ENCODE measurements at places on chromosomes 3 and 15.

DNA sequence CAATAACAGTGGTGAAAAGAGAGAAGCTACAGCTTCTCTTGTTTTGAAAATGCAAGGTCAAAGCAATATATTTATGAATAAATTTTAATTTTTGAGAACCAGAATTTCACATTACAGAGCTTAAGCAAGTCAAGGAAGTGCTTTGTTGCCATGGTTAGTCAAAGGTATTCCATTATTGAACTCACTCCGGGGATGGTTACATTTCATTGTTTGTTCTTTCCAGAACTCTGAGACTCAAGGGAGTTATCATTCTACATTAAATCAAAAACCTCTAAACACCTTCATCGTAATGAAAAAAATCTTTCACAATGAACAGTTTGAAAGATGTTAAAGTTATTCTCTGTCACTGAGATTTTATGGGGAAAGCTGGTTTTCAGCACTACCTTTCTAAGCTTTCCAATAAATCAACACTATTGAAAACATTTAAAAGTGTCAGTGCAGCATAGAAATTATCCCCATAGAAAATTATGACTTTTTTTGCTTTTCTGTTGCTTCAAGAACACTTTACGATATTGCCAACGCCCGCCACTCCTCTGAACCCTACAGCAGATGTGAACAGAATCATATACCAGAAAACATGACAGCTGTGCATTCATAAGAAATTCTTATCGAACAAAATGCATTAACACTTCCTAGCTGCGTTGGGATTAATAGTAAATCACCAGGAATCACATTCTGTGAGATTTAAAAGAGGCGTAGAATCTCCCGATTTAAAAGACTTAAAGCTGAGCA is 83.0 kb downstream of the OTOL1 start:
- DNase-seq, result no peak

DNA sequence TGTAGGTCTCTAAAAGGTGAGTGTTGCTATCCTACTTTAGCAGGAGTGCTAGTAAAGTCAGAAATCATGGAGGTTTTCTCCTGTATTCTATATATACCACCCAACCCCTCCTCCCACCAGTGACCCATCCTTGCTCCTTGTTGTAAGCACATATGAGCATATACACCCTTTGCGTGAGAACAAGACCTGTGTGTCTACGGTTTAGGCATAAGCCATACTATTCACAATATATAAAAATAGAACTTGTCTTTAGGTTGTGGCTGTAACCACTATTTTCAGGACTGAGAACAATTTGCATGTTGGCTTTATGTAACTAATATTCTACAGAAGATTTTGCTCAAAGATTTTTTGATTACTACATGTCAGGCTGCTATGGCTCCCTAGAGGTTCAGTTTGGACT is 59.1 kb upstream of the TOP2B start:
- DNase-seq, result no peak

GRCh38 chr3:124275412-124275811 is 283.5 kb upstream of the ROPN1 start:
- no peak for DNase-seq

GRCh38 chr15:25238716-25239470 is 199.9 kb downstream of the UBE3A start:
- DNase-seq, result no peak

- no peak for DNase-seq
Observed at GRCh38 chr15:81643771-81644170, 269.8 kb upstream of the TMC3 start.

Data from activated naive CD8-positive, alpha-beta T cell treated with anti-CD3 and anti-CD28 coated beads for 36 hours (primary cell).